ENCODE measurements at places on chromosomes 3 and 15. TPM values are rescaled to one million over a fixed set of nuclear protein-coding genes. Genes with fewer than 3 reads are reported as not detected.

Gene SLC27A2
- 1.4 TPM for total RNA-seq

Gene GRAMD2A
- 0.47 TPM for total RNA-seq

Gene ZPLD1
- total RNA-seq, result not detected

Gene CLPX
- 71.0 TPM for total RNA-seq

Gene EFCAB12
- total RNA-seq, result 0.16 TPM

Gene FOXB1
- not detected for total RNA-seq

Gene SQOR
- total RNA-seq, result 3.1 TPM

Gene GABRB3
- 124 TPM for total RNA-seq

Gene GOLGA8S
- total RNA-seq, result not detected

Gene SLC28A1
- total RNA-seq, result not detected

Gene MYO5C
- 1.2 TPM for total RNA-seq

Gene GRAMD1C
- total RNA-seq, result 5.0 TPM

Gene LRRC34
- 8.1 TPM for total RNA-seq

Gene OR5K2
- total RNA-seq, result not detected

Gene SAMMSON
- total RNA-seq, result 0.47 TPM

Gene ZIC4
- total RNA-seq, result 1.2 TPM

Gene BTLA
- 0.16 TPM for total RNA-seq

Gene GP5
- not detected for total RNA-seq

Gene CPLX3
- total RNA-seq, result 1.6 TPM

Gene DAZL
- total RNA-seq, result not detected

Gene GASK1A
- total RNA-seq, result 8.4 TPM

Gene ADAMTSL3
- total RNA-seq, result 20.6 TPM

Gene PLSCR4
- total RNA-seq, result 7.6 TPM

Gene OSTN
- total RNA-seq, result 122 TPM

Gene OGG1
- 61.3 TPM for total RNA-seq

Gene ARGFX
- not detected for total RNA-seq

Gene CCR8
- not detected for total RNA-seq

Gene LIPC
- total RNA-seq, result 0.16 TPM

Gene CKMT1B
- 6.7 TPM for total RNA-seq

Gene NPTN
- total RNA-seq, result 86.1 TPM

Gene ANO10
- 47.3 TPM for total RNA-seq

Gene FILIP1L
- total RNA-seq, result 1.2 TPM

Data from occipital lobe (tissue), 3 donors.